ENCODE measurements at places on chromosomes 3 and 15. TPM values are rescaled to one million over a fixed set of nuclear protein-coding genes. Genes with fewer than 3 reads are reported as not detected.

Gene OIP5
- total RNA-seq = 0.21 TPM

Gene TEX9
- total RNA-seq = 2.2 TPM

Gene PLA2G4D
- not detected for total RNA-seq

Gene CXCR6
- total RNA-seq = 5.2 TPM

Gene BFSP2
- not detected for total RNA-seq

Gene ISLR2
- not detected for total RNA-seq

Gene DNAH12
- total RNA-seq = 0.63 TPM

Gene PDZRN3
- 0.10 TPM for total RNA-seq

Gene FEZF2
- total RNA-seq = not detected

Gene MON1A
- total RNA-seq = 0.73 TPM

Gene HHLA2
- total RNA-seq = 0.31 TPM

Gene TP63
- total RNA-seq = 0.21 TPM

Gene SLC22A14
- total RNA-seq = 0.10 TPM

Gene LSMEM2
- not detected for total RNA-seq

Gene ADAMTSL3
- not detected for total RNA-seq

Gene IGDCC3
- not detected for total RNA-seq

Gene SNTN
- not detected for total RNA-seq

Gene NFKBIZ
- 1,930 TPM for total RNA-seq

Gene TXNRD3
- 1.4 TPM for total RNA-seq

Gene GPR149
- not detected for total RNA-seq

Gene RAD51
- total RNA-seq = 1.2 TPM

Gene SKOR1
- 1.9 TPM for total RNA-seq

Gene PRICKLE2
- total RNA-seq = 0.63 TPM

Gene DZIP3
- 9.2 TPM for total RNA-seq

Gene DCUN1D1
- total RNA-seq = 39.6 TPM

Gene RBP2
- not detected for total RNA-seq

Gene LRRFIP2
- 63.1 TPM for total RNA-seq

Gene TNFAIP8L3
- total RNA-seq = 0.31 TPM

Gene GHSR
- not detected for total RNA-seq

Gene CASR
- 1.2 TPM for total RNA-seq

Gene CCNB2
- total RNA-seq = 0.42 TPM

Gene ATR
- 44.2 TPM for total RNA-seq

Gene CNBP
- 353 TPM for total RNA-seq

Gene IL5RA
- total RNA-seq = 4.4 TPM

Gene LRRC15
- 0.10 TPM for total RNA-seq

Gene CPLX3
- total RNA-seq = not detected

Gene SLC28A2
- not detected for total RNA-seq

Gene SSUH2
- not detected for total RNA-seq

Gene MRPL47
- 16.9 TPM for total RNA-seq
